ENCODE measurements at places on chromosomes 5 and 9. TPM values are rescaled to one million over a fixed set of nuclear protein-coding genes. Genes with fewer than 3 reads are reported as not detected.
A peak's percentile ranks its signal among the peaks of the same experiment; 100 is the strongest.

GRCh38 chr5:3127423-3127911 is 376.0 kb upstream of the IRX2 start:
- no peaks in the 10 kb centered on the region for H3K27me3 ChIP-seq
- no peaks in the 10 kb centered on the region for H3K36me3 ChIP-seq
- no peak for DNase-seq
- no peak overlapping the region for H3K4me3 ChIP-seq
- H3K4me1 ChIP-seq, result no peaks in the 10 kb centered on the region
- H3K27ac ChIP-seq, result no peak overlapping the region

DNA sequence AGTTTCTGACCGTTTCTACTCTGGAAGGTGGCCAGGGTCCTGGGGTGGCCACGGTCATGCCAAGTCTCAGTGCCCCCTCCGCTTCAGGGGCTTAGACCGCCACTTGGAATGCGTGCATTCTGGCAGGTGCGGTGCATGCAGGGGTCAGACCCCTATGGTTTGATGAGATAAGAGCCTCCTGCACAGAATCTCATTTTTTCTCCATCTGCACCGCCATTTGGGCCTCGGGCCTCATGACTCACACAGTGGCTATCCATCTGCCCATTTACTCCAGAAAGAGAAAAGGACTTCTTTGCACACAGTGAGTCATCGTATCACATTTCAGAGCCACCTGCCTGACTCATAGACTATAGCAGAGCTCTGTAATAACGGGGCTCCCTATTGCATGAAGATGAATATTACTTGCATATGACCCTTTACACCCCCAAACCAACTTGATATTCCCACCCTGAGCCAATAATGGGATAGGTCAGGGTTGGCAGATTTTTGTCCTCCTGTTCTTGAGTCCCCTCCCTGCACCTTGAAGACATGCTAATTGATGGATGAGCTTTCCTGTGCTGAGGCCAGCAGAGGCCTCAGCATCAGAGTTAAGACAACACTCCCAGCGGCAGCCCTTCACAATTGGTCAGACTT is 157.4 kb downstream of the NR3C1 start:
- peak overlapping the region; percentile 10 for H3K4me3 ChIP-seq
- H3K27ac ChIP-seq, result peak overlapping the region; percentile 35
- H3K4me1 ChIP-seq, result peaks cover 31% of the 10 kb centered on the region
- H3K36me3 ChIP-seq, result no peaks in the 10 kb centered on the region
- DNase-seq, result peak; percentile 87
- H3K27me3 ChIP-seq, result no peaks in the 10 kb centered on the region

DNA sequence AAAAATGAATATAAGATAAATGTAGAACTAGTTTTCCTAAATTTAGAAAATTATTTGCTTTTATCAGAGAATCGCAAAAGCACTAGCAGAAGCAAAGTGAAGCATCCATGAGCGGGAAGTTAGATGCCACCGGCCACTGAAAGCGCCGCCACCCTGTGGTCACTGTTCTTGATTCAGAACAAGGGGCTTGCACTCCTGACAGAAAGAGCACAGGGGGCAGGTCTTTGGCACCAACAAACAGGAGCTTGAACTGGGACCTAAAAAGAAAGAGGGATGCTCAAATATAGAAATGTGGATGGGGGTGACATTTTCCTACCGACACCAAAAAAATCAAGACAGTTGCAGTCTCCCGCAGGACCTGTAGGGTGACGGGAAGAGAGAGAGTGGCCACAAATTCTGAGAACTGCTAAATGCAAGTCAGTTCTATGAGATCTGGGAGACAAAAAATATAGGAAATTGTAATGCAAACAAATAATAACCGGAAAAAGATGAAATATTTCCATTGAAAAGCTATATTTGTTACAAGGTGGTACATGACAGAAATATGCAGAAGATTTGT is 144.3 kb downstream of the CDH12 start:
- no peaks in the 10 kb centered on the region for H3K4me1 ChIP-seq
- no peak overlapping the region for H3K27ac ChIP-seq
- no peaks in the 10 kb centered on the region for H3K27me3 ChIP-seq
- no peak overlapping the region for H3K4me3 ChIP-seq
- H3K36me3 ChIP-seq, result no peaks in the 10 kb centered on the region
- DNase-seq, result no peak

- H3K27ac ChIP-seq, result no peak overlapping the region
- no peaks in the 10 kb centered on the region for H3K4me1 ChIP-seq
- H3K27me3 ChIP-seq, result no peaks in the 10 kb centered on the region
Observed at GRCh38 chr5:155485386-155485785, 471.8 kb downstream of the KIF4B start.

GRCh38 chr5:11121885-11122284 is 360.9 kb upstream of the DAP start:
- no peaks in the 10 kb centered on the region for H3K4me1 ChIP-seq
- H3K27ac ChIP-seq, result no peak overlapping the region
- no peak overlapping the region for H3K4me3 ChIP-seq
- no peaks in the 10 kb centered on the region for H3K36me3 ChIP-seq
- DNase-seq, result no peak

DNA sequence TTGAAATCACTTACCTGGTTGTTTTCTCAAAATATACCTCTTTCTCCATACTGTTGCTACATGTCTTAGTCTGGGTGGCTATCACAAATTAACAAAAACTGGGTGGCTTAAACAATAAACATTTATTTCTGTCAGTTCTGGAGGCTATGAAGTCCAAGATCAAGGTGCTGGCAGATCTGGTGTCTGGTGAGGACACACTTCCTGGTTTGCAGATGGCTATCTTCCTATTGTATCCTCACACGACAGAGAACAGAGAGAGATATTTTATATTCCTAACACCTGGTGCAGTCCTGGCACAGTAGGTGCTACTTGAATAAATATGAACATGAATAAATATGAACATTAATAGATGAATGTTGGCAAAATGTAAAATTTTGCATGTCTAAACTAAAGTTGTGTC is 164.3 kb upstream of the ACOT12 start:
- DNase-seq, result no peak
- no peak overlapping the region for H3K27ac ChIP-seq
- H3K4me3 ChIP-seq, result no peak overlapping the region
- H3K27me3 ChIP-seq, result no peaks in the 10 kb centered on the region

GRCh38 chr9:83188277-83188676 is 125.3 kb upstream of the RASEF start:
- H3K27me3 ChIP-seq, result no peaks in the 10 kb centered on the region
- DNase-seq, result no peak
- H3K27ac ChIP-seq, result no peak overlapping the region

DNA sequence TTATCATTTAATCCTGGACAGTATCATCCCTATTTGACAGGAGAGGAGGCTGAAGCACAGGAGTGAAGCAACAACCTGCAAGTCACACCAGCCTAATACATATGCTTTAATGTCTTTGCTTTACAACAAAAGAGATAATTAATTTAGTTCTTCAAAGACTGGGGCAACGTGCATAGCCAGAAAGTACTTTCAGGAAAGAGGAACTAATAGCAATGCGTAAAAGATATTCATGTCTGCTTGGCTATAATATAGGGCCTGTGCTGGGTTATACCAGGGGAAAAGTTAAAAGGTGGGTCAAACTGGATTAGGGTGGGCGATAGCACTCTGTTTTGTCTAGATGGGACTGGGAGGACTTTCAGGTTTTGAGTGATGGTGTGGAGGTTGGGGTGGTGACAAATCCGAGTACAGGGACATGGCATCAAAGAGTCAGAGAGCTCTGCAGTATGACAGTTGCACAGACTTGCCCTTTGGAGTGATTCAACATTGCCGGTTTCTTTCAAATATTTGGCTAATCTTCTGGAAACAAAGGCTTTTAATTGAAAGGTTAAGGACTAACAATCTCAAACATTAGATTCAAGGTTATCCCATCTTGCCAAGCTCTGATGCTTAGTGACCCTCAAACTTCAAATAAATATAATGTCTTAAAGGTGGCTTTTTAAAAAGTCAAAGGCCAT is 11.9 kb downstream of the DAB2 start:
- no peaks in the 10 kb centered on the region for H3K27me3 ChIP-seq
- no peak for DNase-seq
- peaks cover 12% of the 10 kb centered on the region for H3K4me1 ChIP-seq
- no peaks in the 10 kb centered on the region for H3K36me3 ChIP-seq

Gene C9orf43
- total RNA-seq, result 0.96 TPM

Gene DDX41
- 68.5 TPM for total RNA-seq

Gene PHYHD1
- 20.7 TPM for total RNA-seq

Data from SJCRH30 (cell line).